CD8-positive, alpha-beta memory T cell (primary cell): ENCODE measurements at places on chromosomes 16 and 17.

DNA sequence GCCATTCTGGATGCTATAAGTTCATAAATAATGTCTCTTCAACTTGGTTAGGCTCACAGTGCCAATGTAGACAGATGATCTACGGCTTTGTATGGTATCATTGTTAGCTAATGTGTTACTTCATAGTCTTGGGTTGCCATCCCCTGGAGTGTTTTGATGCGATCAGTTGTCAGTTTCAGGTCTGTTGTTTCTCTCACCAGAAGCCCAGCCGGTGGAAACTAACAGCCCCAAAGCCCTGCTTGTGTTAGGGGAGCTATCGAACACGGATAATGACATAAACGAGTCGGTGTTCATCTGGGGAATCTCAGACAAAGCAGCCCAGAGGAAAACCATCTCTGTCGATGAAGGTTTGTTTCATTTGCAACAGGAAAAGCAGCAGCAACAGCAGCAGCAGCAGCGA lies 107.4 kb upstream of the ANKFN1 start:
- H3K27me3 ChIP-seq, result no peaks in the 10 kb centered on the region
- no peak overlapping the region for H3K27ac ChIP-seq
- H3K36me3 ChIP-seq, result no peaks in the 10 kb centered on the region
- no peaks in the 10 kb centered on the region for H3K4me1 ChIP-seq
- no peak for DNase-seq
- H3K4me3 ChIP-seq, result no peak overlapping the region

- no peaks in the 10 kb centered on the region for H3K27me3 ChIP-seq
- H3K4me1 ChIP-seq, result no peaks in the 10 kb centered on the region
- no peak for DNase-seq
- H3K4me3 ChIP-seq, result no peak overlapping the region
Measured at GRCh38 chr17:82383411-82383810, 11.8 kb downstream of the UTS2R start.

GRCh38 chr16:57627184-57627871 lies 1.1 kb upstream of the ADGRG1 start:
- H3K27me3 ChIP-seq, result peaks cover 4% of the 10 kb centered on the region
- peaks cover 4% of the 10 kb centered on the region for H3K4me1 ChIP-seq
- no peak for DNase-seq
- no peak overlapping the region for H3K4me3 ChIP-seq

DNA sequence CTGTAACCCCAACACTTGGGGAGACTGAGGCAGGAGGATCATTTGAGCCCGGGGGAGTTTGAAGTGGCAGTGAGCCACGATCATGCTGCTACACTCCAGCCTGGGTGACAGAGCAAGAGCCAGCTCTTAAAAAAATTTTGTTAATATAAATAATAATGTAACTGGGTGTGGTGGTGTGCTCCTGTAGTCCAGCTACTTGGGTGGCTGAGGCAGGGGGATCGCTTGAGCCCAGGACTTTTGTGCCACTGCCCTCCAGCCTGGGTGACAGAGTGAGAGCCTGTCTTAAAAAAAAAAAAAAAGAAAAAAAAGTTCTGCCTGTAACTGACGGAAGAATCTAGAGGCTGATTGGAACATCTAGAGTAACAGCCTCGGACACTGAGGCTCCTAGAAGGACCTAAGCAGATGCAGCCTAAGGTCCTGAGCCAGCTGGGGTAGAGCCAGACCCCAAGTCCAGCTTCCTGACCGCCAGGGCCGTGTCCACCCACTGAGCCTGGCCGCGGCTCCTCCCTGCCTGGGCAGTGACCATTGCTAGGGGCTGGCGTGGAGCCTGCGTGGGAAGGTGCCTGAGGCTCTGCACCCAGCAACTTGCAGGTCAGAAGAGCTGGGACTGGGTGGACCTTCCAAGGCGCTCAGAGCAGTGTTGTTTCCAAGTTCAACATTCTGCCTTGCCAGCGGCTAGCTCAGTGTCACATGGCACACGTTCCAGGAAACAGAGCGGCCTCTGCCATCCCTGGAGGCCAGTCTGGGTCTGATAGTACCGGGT lies 209.4 kb upstream of the CIBAR2 start:
- no peaks in the 10 kb centered on the region for H3K27me3 ChIP-seq
- H3K27ac ChIP-seq, result peak overlapping the region; percentile 73
- DNase-seq, result no peak
- no peak overlapping the region for H3K4me3 ChIP-seq
- H3K36me3 ChIP-seq, result no peaks in the 10 kb centered on the region

- no peaks in the 10 kb centered on the region for H3K36me3 ChIP-seq
- DNase-seq, result no peak
- no peaks in the 10 kb centered on the region for H3K4me1 ChIP-seq
- no peaks in the 10 kb centered on the region for H3K27me3 ChIP-seq
- no peak overlapping the region for H3K4me3 ChIP-seq
Measured at GRCh38 chr16:15772579-15773293, 84.1 kb downstream of the MYH11 start.

DNA sequence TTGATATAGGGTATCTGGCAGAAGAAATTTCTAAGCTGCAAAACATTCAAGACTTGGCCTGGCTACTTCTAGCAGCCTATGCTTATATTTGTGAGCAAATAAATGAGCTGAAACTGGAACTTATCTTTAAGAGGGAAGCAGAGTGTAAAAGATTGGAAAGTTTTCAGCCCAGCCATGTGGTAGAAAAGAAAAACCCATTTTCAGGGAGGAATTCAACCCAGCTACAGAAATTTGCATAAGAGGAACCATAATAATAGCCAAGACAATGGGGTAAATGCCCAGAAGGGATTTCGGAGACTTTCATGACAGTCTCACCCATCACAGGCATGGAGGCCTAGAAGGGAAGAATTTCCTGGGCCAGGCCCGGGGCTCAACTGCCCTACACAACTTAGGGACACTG lies 31.7 kb downstream of the RNF112 start:
- DNase-seq, result no peak
- H3K4me1 ChIP-seq, result no peaks in the 10 kb centered on the region
- no peaks in the 10 kb centered on the region for H3K36me3 ChIP-seq

GRCh38 chr17:67421869-67422273 lies 44.8 kb downstream of the PITPNC1 start:
- H3K27ac ChIP-seq, result peak overlapping the region; percentile 49
- no peaks in the 10 kb centered on the region for H3K27me3 ChIP-seq
- H3K36me3 ChIP-seq, result no peaks in the 10 kb centered on the region
- H3K4me1 ChIP-seq, result peaks cover 73% of the 10 kb centered on the region

- no peak overlapping the region for H3K27ac ChIP-seq
- H3K36me3 ChIP-seq, result no peaks in the 10 kb centered on the region
- H3K4me1 ChIP-seq, result peaks cover 13% of the 10 kb centered on the region
- peaks cover 4% of the 10 kb centered on the region for H3K27me3 ChIP-seq
- DNase-seq, result no peak
Measured at GRCh38 chr16:9139965-9140364, 48.5 kb downstream of the HAPSTR1 start.

DNA sequence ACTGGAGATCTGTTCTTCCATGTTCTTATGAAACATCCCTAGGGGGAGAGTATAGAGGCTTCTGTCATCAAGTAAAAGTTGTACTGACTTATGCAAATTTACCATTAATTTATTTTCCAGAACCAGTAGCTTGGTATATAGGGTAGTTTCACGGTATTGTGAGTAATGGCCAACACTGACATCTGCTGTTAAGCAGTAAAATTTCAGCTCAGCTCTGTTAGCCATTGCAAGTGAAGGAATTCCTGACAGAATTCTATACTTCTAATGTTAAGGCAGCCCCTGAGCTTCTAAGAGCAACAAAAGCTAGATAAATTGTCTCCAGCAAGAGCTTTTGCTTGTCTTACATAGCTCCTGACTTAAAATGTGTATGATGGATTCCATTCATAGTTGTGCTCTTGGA lies 613.5 kb upstream of the C16orf82 start:
- no peaks in the 10 kb centered on the region for H3K27me3 ChIP-seq
- no peaks in the 10 kb centered on the region for H3K36me3 ChIP-seq
- no peaks in the 10 kb centered on the region for H3K4me1 ChIP-seq
- no peak overlapping the region for H3K4me3 ChIP-seq

GRCh38 chr17:59527931-59528330 lies 37.5 kb upstream of the DHX40 start:
- H3K27me3 ChIP-seq, result no peaks in the 10 kb centered on the region
- no peaks in the 10 kb centered on the region for H3K36me3 ChIP-seq
- H3K4me1 ChIP-seq, result no peaks in the 10 kb centered on the region
- no peak overlapping the region for H3K27ac ChIP-seq
- H3K4me3 ChIP-seq, result no peak overlapping the region

GRCh38 chr17:77542011-77542410 lies 401.2 kb downstream of the SEC14L1 start:
- no peaks in the 10 kb centered on the region for H3K27me3 ChIP-seq
- H3K27ac ChIP-seq, result no peak overlapping the region
- H3K4me1 ChIP-seq, result peaks cover 4% of the 10 kb centered on the region
- H3K36me3 ChIP-seq, result no peaks in the 10 kb centered on the region
- no peak for DNase-seq

GRCh38 chr17:6070913-6071511 lies 833 bp downstream of the WSCD1 start:
- peaks cover 11% of the 10 kb centered on the region for H3K4me1 ChIP-seq
- DNase-seq, result no peak
- no peaks in the 10 kb centered on the region for H3K36me3 ChIP-seq
- peaks cover 6% of the 10 kb centered on the region for H3K27me3 ChIP-seq
- H3K27ac ChIP-seq, result no peak overlapping the region
- no peak overlapping the region for H3K4me3 ChIP-seq

GRCh38 chr17:29586676-29587469 lies 2.6 kb downstream of the GIT1 start:
- no peak for DNase-seq
- no peaks in the 10 kb centered on the region for H3K36me3 ChIP-seq
- no peak overlapping the region for H3K27ac ChIP-seq
- H3K4me3 ChIP-seq, result no peak overlapping the region

DNA sequence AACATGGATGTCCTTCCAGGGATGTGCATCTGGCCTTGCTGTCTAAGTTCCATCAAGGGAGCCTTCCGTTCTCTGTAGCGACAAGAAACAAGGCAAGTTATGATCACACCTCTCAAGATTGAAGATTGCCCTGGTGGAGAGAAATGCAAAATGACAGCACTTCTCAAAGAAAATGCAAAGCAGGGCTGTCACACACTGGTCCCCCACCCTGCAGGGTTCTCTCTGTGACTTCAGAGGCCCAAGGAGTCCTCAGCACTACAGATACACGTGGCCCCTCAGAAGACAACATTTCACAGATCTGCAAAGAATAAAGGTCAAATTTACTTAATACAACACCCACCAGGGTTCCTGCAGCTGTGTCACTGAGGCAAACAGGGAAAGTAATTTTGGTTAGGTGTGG lies 60.7 kb upstream of the TEX2 start:
- no peak overlapping the region for H3K4me3 ChIP-seq
- DNase-seq, result no peak
- H3K27ac ChIP-seq, result no peak overlapping the region
- H3K4me1 ChIP-seq, result peaks cover 15% of the 10 kb centered on the region
- H3K36me3 ChIP-seq, result no peaks in the 10 kb centered on the region

DNA sequence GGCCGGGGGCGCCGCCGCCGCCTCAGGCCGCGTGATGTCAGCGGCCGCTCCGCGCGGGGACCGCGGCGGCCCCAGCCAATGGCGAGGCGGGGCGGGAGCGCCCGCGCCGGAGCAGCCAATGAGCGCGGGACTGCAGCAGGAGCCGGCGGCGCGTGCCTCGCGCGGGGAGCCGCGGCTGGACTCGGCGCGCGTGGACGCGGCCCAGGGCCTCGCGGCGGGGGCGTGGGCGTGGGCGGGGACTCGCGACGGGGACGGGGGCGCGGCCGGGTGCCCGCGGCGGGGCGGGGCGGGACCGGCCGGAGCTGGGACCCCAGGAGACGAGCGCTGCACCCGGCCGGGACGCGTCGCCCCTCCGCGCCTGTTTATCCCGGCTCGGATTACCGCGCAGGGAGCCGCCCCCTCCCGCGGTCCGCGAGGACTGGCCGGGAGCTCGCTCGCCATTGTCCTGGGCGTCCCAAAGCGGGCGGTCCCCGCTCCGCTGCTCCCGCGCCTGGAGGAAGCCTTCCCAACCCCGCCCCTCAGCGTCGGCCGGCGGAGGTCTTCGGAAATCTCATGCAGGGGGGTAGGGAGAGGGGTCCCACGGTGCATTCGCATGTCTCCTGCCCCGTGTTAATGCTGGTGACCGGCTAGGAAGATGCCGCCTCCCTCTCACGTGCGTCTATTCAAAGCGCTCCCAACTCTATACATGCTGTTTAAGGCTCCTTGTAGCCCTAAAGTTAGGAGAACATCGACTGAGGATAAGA lies at the start of gene RNF157:
RNF157 (minus strand) TSS at position 33 of the 743 bp plus-strand sequence. CDS start 253 bp downstream, outside the sequence.
- peak; percentile 68 for DNase-seq
- peaks cover 56% of the 10 kb centered on the region for H3K4me1 ChIP-seq
- peak within 1 kb of the TSS; percentile 49 for H3K4me3 ChIP-seq

- H3K4me3 ChIP-seq, result no peak overlapping the region
- H3K4me1 ChIP-seq, result no peaks in the 10 kb centered on the region
- no peak overlapping the region for H3K27ac ChIP-seq
- H3K36me3 ChIP-seq, result no peaks in the 10 kb centered on the region
- DNase-seq, result no peak
Measured at GRCh38 chr17:15323131-15323530, 18.3 kb downstream of the TEKT3 start.

- no peak overlapping the region for H3K27ac ChIP-seq
- H3K36me3 ChIP-seq, result no peaks in the 10 kb centered on the region
- no peaks in the 10 kb centered on the region for H3K4me1 ChIP-seq
- DNase-seq, result no peak
Measured at GRCh38 chr16:55155815-55156214, 168.2 kb upstream of the IRX6 start.

- H3K27ac ChIP-seq, result peak overlapping the region; percentile 35
- H3K27me3 ChIP-seq, result no peaks in the 10 kb centered on the region
- H3K4me3 ChIP-seq, result no peak overlapping the region
- no peak for DNase-seq
- H3K4me1 ChIP-seq, result peaks cover 52% of the 10 kb centered on the region
- no peaks in the 10 kb centered on the region for H3K36me3 ChIP-seq
Measured at GRCh38 chr17:27475070-27475673, 18.9 kb downstream of the KSR1 start.

GRCh38 chr17:75894049-75894733 lies 2.6 kb downstream of the TRIM65 start:
- no peak overlapping the region for H3K4me3 ChIP-seq
- no peaks in the 10 kb centered on the region for H3K36me3 ChIP-seq
- DNase-seq, result no peak
- H3K4me1 ChIP-seq, result peaks cover 18% of the 10 kb centered on the region
- no peak overlapping the region for H3K27ac ChIP-seq

DNA sequence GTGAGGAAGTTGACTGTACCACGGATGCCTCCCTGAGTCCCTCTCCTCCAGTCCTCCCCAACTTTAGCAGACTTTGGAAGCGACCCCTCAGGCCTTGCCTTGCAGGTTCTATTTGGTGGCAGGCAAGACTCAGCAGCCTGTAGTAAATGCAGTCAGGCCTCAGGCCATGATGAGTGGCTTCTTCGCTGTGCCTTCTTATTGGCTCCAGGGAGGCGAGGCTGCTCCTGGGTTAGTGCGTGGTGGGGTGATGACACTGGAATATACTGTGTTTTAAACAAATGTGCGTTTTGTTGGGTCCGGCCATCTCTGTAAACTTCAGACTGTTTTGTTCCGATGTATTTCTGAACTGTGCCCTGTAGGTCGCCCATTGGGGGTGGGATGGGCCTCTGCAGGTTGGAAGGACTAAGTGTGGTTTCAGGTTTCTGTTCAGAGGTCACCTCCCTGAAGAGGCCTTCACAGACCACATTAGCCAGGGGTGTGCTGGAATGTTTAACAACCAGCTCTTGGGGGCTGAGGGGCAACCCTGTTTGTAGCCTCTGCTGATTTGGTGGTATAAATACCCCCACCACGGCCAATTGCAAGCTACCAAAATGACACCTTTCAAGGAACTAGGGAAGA lies 62.5 kb downstream of the CYLD start:
- no peaks in the 10 kb centered on the region for H3K36me3 ChIP-seq
- no peak overlapping the region for H3K4me3 ChIP-seq
- H3K27ac ChIP-seq, result no peak overlapping the region
